ENCODE measurements at places on chromosomes 1 and 21.

- no peak for DNase-seq
These were observed 319.2 kb upstream of the FMN2 start for GRCh38 chr1:239772446-239772845.

DNA sequence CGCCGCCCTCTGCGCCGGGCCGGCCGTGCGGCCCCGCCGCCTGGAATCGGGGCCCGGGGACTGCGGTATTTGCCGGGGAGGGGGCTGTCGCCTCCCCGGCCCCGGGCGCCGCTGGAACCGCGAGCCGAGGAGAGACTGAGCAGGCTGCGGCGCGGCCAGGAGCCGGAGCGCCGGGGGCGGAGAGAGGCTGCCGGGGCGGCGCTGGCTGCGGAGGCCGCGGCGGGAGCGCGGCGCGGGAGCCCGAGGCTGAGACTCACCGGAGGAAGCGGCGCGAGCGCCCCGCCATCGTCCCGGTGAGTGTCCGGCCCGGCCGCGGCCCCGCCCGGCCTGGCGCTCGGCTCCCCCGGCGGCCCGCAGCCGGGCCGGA lies 746 bp downstream of the DYRK1A start:
- no peak for DNase-seq

DNA sequence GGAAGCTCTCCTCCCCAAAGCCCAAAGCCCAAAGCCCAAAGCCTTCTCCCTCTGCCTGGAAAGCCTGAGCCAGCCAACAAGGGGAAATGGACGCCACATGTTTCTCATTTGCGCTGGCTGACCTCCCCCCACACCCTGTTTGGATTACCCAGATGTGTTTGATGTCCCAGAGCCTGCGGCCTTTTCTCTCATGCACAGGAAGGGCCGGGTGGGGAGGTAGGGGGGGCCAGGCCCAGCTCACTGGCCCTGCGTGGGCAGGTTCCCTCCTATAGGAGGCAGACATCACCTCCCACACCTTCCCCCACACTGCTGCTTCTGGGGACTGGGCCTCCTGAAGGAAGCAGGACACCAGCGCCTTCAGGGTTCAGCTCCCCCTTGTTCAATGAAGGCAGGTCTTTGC lies 116.3 kb downstream of the NAV1 start:
- DNase-seq, result no peak

- no peak for DNase-seq
These were observed 10.4 kb upstream of the TLR5 start for GRCh38 chr1:223153177-223154119.

DNA sequence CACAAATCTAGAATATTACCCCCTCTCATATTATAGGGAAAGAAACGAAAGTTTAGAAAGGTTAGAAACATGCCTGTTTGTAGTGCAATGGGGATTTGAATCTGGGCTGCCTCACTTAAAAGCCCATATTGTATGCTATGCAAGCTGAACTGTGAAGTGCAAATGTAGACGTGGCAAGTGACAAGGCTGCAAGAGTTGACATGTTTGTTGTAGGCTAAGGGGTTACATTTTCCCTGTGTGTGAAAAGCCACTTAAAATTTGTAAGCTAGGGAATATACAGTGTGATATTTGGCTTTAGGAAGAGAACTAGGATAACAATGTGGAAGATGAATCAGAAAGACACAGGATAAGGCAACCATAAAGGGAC lies 29.0 kb downstream of the WDR26 start:
- no peak for DNase-seq

GRCh38 chr1:11318982-11319381 lies 46.0 kb downstream of the UBIAD1 start:
- no peak for DNase-seq

DNA sequence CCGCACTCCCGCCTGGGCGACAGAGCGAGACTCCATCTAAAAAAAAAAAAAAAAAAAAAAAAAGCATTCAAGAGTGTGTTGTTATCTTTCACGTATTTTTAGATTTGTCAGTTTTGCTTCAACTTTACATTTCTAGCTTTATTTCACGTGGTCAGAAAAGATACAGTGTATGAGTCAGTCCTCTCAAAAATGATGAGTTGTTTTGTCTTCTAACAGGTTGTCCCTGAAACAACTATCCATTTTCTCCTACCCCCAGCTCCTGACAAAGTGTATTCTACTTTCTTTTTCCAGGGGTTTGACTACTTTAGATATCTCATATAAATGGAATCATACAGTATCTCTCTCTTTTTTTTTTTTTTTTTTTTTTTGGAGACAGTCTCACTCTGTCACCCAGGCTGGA lies 5.5 kb upstream of the ZNF695 start:
- no peak for DNase-seq

- no peak for DNase-seq
These were observed 21.3 kb downstream of the UBASH3A start for GRCh38 chr21:42424914-42425541.

- DNase-seq, result no peak
These were observed 72.3 kb downstream of the RGL1 start for GRCh38 chr1:183877053-183877720.

- no peak for DNase-seq
These were observed 2.0 kb upstream of the OR2AK2 start for GRCh38 chr1:247962911-247963588.

DNA sequence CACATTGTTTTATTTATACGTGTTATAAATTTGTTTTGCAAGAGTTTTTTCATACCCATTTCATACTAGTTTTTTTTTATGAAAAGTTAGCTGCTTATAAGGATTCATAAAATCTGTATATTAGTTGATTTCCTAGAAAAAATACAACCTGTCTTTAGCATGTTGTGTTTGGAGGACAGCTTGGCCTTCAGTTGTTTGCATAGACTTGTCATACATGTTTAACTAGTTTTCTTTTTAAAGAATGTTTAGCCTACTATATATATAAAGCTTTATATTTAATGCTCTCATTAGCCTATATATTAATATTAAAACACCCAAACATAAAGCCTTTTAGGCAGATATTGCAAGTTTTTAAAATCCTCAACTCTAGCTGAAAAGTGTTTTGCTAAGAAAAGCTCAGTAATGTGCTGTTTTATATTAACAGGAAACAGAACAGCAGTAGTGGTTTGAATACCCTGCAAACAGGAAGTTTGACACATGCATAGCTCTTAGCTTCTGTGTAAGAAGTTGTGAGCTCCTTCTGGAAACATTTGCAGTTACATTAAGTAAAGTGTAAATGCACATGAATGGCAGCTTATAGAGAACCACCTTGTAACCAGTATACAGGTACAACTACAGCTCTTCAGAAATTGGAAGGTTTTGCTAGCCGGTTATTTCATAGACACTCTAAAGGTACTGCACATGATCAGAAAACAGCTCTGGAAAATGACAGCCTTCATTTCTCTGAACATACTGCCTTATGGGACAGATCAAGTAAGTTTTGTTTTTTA lies at the start of gene PRKACB:
TSS of gene PRKACB (plus strand) at position 476 of the 770 bp plus-strand sequence. CDS start at position 567, 91 bp downstream.
- no peak for DNase-seq

GRCh38 chr1:164163289-164163849 lies 395.6 kb upstream of the PBX1 start:
- no peak for DNase-seq

GRCh38 chr1:9447215-9447960 lies 91.9 kb upstream of the SLC25A33 start:
- DNase-seq, result no peak

GRCh38 chr1:24233684-24234600 lies 46.9 kb upstream of the IFNLR1 start:
- no peak for DNase-seq

DNA sequence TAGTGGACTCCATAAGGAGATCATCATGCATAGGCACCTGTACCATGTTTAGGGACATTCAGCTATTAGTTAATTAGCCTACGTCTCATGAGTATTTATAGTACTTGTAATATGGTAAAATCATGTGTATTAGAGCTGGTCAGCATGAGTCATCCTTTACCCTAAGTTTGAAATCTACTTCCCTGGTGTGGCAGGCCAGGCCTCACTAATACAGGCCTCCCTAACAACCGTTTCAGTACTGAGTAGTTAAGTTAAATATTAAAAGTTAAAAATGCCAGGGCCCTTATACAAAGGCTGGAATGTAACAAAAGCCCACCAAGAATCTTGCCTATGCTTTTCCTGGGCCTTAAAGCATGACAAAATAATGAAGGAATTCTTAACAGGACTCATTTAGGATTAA lies 356.3 kb upstream of the DPYD start:
- DNase-seq, result no peak

GRCh38 chr1:152743371-152744145 lies 14.3 kb upstream of the KPRP start:
- no peak for DNase-seq

- DNase-seq, result peak; percentile 57
These were observed 559.9 kb downstream of the RWDD3 start for GRCh38 chr1:95793893-95794292.

GRCh38 chr1:53769780-53770179 lies 30.8 kb upstream of the GLIS1 start:
- DNase-seq, result no peak

DNA sequence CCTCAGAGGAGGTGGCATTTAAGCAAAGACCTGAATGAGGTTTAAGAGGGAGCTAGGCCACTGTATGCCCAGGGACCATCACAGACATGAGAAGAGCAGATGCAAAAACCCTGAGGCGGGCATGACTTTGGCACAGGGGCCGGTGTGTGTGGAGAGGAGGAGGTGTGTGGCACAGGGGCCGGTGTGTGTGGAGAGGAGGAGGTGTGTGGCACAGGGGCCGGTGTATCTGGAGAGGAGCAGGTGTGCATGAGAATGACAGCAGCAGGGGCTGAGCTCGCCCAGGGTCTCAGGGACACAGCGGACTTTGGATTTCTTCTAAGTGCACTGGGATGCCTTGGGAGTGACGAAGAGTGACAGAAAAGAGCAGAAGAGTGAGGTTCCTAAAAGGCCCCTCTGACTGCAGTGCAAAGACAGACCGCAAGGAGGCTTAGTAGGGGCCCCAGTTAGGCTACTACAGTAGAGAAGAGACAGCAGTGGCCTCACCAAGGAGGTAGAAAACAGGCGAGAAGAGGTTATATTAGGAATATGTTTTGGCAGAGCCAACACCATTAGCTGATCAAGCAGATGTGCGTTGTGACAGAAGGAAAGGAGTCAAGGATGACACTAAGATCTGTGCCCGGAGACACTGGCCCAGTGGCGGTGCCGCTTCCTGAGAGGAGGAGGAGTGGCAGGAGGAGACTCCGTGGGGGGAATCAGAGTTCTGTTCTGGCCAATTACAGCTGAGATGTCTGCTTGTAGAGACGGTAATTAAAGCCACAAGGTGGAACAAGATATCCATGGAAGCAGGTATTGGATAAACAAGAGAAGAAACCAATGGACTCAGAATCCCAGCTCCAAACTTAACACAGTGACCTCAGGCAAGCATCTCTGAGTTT lies 18.4 kb downstream of the ZBTB17 start:
- DNase-seq, result peak; percentile 75

DNA sequence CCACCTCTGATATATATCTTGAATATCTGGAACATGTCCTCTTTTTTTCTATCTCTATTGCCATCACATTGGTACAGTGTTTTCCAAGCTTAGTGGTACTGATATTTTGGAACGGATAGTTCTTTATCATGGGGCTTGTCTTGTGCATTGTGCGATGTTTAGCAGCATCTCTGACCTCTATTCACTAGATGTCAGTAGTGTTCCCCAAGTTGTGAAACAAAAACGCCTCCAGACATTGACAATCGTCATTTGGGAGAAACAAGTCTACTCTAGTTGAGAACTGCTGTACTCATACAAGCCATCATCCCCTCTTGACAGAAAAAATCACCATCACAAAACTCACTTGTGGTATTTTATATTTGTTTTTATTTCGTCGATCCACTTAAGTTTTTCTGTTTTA lies 79.7 kb upstream of the CHODL start:
- DNase-seq, result no peak

DNA sequence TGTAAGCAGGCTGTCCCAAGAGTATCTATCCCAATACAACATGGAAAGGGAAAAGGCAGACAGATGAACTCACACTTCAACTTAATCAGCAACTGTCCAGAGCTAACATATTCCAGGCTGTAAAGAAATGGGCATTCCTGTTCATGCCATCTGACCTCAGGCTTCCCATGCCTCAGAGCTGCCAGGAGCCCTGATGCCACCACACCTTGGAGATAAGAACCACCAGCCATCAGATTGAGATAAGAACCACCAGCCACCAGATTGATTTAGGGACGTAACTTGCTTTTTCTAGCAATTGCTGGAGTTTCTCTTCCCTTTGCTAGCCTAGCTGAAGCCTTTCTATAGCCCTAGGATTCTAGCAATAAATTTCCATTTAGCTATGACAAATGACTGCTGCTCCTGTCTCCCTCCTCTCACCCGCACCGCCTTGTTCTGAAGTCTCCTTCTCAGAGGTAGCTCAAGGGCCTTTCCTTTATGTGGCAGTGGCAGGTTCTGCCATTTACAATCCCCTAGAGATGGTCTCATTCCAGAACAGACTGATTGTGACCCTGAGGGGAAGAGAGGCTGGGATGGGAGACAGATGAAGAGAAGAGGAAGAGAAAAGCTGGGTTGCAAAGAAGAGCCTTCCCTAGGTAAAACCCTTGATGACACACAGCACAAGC lies 88.0 kb upstream of the CTTNBP2NL start:
- DNase-seq, result no peak

GRCh38 chr1:206075786-206076755 lies 23.1 kb downstream of the RHEX start:
- peak; percentile 37 for DNase-seq

DNA sequence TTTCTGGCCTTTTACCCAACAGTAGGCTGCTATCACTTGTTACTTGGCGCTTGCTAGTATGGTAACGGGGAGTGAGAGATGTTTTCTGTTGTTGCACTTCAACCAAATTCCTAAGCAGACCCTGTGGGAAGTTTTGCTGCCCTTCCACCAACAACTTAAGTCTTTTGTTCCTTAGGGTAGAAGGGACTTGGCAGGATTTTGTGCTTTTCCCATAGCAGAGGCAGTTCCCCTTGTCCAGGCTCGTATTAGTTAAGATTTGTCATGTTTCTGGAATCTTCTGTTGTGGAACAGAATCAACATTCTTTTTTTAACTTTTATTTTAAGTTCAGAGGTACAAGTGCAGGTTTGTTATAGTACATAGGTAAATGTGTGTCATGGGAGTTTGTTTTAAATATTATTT lies 73.2 kb upstream of the SGIP1 start:
- no peak for DNase-seq

- no peak for DNase-seq
These were observed 132.5 kb downstream of the BACH1 start for GRCh38 chr21:29431178-29431577.

- no peak for DNase-seq
These were observed 4.9 kb downstream of the SLAMF8 start for GRCh38 chr1:159831412-159832141.

Data from islet precursor cell (in vitro differentiated cells).